Adrenal gland (tissue), 19 donors: ENCODE measurements at places on chromosomes 13 and 19. TPM values are rescaled to one million over a fixed set of nuclear protein-coding genes. Genes with fewer than 3 reads are reported as not detected.
A peak's percentile ranks its signal among the peaks of the same experiment; 100 is the strongest.

GRCh38 chr13:65112123-65112522, 2118.0 kb downstream of the PCDH9 start:
- H3K4me1 ChIP-seq = no peaks in the 10 kb centered on the region
- H3K4me3 ChIP-seq = no peak overlapping the region
- H3K27ac ChIP-seq = no peak overlapping the region
- DNase-seq = no peak

GRCh38 chr19:44869733-44870470, 21.2 kb upstream of the TOMM40 start:
- no peak overlapping the region for H3K27ac ChIP-seq
- peaks cover 6% of the 10 kb centered on the region for H3K4me1 ChIP-seq
- DNase-seq = peak; percentile 75
- H3K36me3 ChIP-seq = no peaks in the 10 kb centered on the region

GRCh38 chr19:50777830-50778303, 7.6 kb downstream of the GPR32 start:
- no peak for DNase-seq
- no peak overlapping the region for H3K27ac ChIP-seq
- H3K36me3 ChIP-seq = no peaks in the 10 kb centered on the region

DNA sequence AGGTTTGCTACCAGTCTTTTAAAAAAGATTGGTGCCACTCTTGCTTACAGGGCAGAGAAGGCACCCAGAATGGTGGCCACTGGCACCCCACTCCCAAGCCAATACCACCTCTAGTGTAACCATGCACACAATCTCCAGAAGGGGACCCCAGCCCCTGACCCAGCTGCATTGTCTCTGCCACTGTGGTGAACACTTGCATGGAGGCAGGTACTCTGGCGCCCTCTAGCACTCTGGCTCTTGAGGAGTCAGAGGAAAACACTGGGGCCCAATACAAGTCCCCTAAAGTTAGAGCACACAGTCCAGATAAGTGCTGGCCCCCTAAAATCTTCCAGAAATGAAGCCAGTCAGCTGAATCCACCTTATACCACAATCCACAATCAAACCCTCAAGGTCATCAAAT, 6.0 kb downstream of the ERVV-1 start:
- no peak overlapping the region for H3K27ac ChIP-seq
- no peaks in the 10 kb centered on the region for H3K27me3 ChIP-seq
- H3K36me3 ChIP-seq = no peaks in the 10 kb centered on the region
- H3K4me1 ChIP-seq = no peaks in the 10 kb centered on the region

DNA sequence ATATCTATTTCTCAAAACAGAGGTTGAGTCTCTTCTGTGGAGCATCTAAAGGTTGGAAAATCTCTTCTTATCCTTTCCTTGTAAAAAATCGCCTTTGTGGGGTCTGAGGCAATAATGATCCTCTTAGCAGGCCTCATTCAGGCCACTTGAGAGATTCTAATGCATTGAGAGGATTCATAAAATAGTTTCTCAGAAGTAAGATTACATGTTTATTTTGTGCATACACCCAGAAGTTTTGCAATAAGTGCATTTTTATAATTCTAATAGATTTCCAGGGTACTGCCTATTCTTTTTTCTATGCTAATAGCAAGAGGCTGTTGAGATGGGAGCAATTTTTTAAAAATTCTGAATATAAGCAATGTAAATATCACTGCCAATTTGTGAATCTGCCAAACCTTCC, 342.2 kb upstream of the KLF12 start:
- no peak for DNase-seq
- H3K36me3 ChIP-seq = no peaks in the 10 kb centered on the region
- H3K4me1 ChIP-seq = no peaks in the 10 kb centered on the region
- no peak overlapping the region for H3K4me3 ChIP-seq
- no peaks in the 10 kb centered on the region for H3K27me3 ChIP-seq
- no peak overlapping the region for H3K27ac ChIP-seq

DNA sequence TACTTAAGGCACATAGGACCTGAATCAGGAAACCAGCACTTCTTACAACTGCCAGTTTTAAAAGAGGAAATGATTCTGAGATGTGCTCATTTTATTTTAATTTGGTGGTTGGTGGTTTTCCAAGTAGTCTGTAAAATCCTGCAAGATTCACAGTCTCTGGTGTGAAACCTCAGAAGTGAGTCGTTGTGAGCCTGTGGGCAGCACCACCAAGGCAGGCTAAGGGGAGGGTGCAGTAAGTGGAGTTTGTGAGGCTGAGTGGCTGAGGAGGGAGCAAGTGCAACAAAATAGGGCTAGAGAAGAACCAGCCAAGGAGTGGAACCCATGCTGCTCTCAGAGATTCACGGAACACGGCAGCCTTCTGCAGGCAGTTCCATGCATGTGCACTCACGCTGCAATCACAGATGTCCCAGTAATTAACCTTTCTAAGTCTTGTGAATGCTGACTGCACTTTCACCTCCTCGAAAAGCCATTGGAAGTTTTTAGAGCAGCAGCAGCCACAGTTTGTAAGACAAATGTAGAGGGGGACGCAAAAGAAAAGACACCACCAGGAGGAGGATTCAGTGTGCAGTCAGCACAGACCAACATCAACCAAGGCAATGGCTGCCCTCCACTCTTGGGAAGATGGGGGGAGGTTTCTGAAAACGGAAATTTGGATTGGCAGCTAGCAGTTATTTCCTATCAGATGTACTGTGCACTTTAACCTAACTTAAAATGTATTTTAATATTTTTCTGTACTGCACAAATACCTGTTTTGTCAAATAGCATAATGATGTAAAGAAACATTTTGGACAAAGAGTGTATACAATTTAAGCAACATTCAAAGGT, 44.9 kb downstream of the ESD start:
- no peaks in the 10 kb centered on the region for H3K27me3 ChIP-seq
- no peak overlapping the region for H3K4me3 ChIP-seq
- H3K27ac ChIP-seq = no peak overlapping the region
- no peak for DNase-seq

- no peaks in the 10 kb centered on the region for H3K36me3 ChIP-seq
- H3K27me3 ChIP-seq = no peaks in the 10 kb centered on the region
Observed at GRCh38 chr13:44181931-44182330, 191.7 kb upstream of the SERP2 start.

DNA sequence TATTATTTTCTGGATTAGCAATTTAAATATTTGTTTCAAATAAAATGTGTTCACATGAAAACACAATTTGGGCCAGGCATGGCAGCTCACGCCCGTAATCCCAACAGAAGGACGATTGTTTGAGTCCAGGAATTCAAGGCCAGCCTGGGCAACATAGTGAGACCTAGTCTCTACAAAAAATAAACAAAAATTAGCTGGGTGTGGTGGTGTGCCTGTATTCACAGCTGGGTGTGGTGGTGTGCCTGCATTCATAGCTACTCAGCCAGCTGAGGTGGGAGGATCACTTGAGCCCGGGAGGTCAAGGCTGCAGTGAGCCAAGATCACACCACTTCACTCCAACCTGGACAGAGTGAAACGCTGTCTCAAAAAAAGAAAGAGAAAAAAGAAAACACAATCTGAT, 46.4 kb downstream of the KPNA3 start:
- peaks cover 5% of the 10 kb centered on the region for H3K4me1 ChIP-seq
- no peak for DNase-seq
- no peaks in the 10 kb centered on the region for H3K36me3 ChIP-seq
- no peak overlapping the region for H3K4me3 ChIP-seq
- H3K27ac ChIP-seq = no peak overlapping the region

DNA sequence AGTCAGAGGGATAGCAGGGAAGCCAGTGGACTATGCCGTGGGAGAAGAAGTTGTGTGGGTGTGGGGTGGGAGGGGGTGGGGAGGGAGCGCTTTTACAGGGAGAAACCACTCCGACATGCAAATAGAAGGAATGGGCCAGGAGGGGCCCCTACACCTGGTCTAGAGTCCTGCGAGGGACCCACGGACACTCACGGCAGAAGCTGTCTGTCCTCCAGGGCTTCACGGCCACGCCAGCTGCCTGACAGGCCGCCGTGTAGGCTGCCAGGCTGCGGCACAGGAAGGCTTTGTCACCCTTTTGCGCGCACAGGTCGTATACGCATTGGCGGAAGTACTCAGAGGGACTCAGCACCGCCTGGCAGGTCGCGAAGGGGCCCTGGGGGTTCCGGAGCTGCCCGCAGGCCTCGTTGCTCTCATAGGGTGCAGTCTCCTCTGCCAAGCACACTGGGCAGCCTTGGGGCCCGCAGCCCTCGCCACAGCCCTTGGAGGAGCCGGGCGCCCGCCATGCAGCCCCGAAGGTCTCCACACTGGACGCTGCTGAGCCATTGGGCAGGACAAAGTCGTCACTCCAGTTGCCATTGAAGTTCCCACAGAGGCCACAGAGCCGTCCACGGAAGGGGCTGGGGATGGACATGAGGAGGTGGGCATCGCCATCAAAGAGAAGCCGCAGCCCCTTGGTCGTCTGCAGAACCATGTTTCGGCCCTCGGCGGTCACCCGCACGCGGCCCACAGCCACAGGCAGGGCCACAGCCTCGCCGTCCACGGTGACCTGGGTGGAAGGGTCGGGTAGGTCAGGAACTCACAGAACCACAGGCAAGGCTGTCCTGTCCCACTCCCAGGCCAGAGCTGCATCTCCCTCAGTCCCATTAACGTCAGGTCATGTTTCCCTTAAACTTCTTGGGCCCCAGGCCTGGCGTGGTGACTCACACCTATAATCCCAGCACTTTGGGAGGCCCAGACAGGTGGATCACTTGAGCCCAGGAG, 26.0 kb upstream of the FBL start:
- no peaks in the 10 kb centered on the region for H3K36me3 ChIP-seq
- DNase-seq = no peak
- no peak overlapping the region for H3K27ac ChIP-seq
- no peaks in the 10 kb centered on the region for H3K27me3 ChIP-seq

GRCh38 chr13:109817591-109818535, 31.5 kb upstream of the IRS2 start:
- DNase-seq = no peak
- H3K27ac ChIP-seq = no peak overlapping the region
- no peaks in the 10 kb centered on the region for H3K27me3 ChIP-seq
- no peak overlapping the region for H3K4me3 ChIP-seq

DNA sequence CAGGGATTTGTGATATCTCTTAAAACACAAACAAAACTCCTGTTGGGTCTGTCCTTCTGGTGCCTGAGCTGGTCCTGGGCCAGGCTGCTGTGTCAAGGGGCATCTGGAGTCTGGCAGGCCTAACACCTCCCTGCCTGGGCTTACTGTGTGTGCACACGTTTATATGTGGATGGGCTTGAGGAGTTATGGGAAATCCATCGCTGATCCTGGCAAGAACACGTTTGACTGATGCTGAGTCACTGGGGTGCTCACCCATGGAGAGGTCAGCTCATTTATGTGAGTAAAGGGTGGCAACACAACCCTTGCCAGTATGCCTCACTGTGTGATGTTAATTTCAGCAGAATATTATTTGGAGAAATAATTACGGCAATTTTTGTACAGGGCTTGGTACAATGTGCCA, 44.5 kb upstream of the PCDH8 start:
- no peaks in the 10 kb centered on the region for H3K36me3 ChIP-seq
- no peak overlapping the region for H3K27ac ChIP-seq

DNA sequence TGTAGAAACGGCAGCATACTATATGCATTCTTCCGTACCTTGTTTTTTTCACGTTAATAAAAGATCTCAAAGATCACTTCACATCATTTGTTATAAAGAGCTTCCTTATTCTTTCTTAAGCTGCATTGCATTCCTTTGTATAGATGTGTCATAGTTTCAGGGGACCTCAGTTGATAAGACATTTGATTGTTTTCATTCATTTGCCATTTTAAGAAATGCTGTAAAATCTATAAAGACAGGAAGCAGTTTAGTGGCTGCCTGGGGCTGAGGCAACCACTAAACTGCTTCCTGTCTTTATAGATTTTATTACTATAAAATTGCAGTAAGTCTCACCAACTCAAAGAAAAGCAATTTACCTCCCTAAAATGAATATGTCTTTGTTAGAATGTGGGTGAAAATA, 59.4 kb downstream of the ZDHHC20 start:
- no peak for DNase-seq
- H3K27me3 ChIP-seq = no peaks in the 10 kb centered on the region
- peaks cover 11% of the 10 kb centered on the region for H3K4me1 ChIP-seq
- no peak overlapping the region for H3K4me3 ChIP-seq
- no peak overlapping the region for H3K27ac ChIP-seq
- no peaks in the 10 kb centered on the region for H3K36me3 ChIP-seq

Gene SPACA4
- polyA plus RNA-seq = not detected

DNA sequence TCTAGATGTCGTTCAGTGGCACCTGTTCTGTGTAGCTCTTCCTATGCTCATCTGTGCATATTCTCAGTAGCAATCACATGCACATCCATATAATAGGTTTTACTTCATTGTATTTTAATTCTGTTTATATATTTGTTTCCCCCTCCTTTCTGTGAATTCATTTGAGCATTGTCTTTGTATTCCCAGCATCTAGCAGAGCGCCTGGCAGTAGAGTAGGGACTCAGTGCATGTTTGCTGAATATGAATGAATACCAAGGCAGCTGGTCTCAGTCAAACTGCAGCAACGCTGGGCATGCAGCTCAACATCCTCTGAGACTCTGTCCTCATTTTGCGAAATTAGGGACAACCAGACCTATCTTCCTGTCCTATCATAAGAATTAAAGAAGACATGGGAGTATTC, 330.1 kb downstream of the SPRY2 start:
- no peak overlapping the region for H3K27ac ChIP-seq
- no peak overlapping the region for H3K4me3 ChIP-seq
- no peaks in the 10 kb centered on the region for H3K27me3 ChIP-seq
- H3K4me1 ChIP-seq = no peaks in the 10 kb centered on the region

- H3K36me3 ChIP-seq = no peaks in the 10 kb centered on the region
- no peak overlapping the region for H3K4me3 ChIP-seq
- no peak overlapping the region for H3K27ac ChIP-seq
Observed at GRCh38 chr13:98050041-98050466, 92.8 kb upstream of the FARP1 start.

Gene EBI3
- 1.4 TPM for polyA plus RNA-seq

Gene NLRP9
- polyA plus RNA-seq = not detected

GRCh38 chr13:45108716-45109101, 11.6 kb upstream of the GTF2F2 start:
- DNase-seq = no peak
- no peak overlapping the region for H3K4me3 ChIP-seq
- no peaks in the 10 kb centered on the region for H3K4me1 ChIP-seq
- H3K27me3 ChIP-seq = no peaks in the 10 kb centered on the region

DNA sequence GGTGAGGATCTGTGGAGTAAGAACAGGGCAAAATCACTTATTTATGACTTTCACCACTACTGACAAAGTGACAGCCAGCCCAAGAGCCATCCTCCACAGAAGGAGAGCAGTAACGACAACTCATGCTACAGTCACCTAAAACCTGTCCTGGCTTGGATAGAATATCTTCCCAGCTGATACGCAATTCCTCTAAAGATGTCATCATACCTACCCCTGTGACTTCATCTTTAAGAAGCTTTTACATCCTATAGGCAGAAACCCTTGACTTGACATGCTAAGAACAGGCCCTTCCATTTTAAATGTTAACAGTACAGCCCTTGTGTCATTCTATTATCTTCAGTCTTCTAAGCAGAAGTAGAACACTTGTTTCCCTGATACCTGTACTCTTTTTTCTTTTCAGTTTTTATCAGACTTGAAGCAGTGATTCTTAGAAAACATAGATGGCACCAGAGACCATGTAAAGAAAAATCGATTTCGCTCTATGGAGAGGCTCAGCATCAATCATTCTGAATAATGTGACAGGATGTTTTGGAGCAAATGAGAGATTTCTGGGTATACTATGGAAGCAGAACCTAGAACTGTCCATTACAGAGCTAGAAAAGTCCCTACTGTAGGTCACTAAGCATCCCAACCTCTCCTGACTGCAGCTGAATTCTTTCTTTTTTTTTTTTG, 20.1 kb downstream of the STOML3 start:
- no peaks in the 10 kb centered on the region for H3K4me1 ChIP-seq
- no peaks in the 10 kb centered on the region for H3K27me3 ChIP-seq
- H3K4me3 ChIP-seq = no peak overlapping the region
- H3K36me3 ChIP-seq = no peaks in the 10 kb centered on the region

Gene CGB8
- polyA plus RNA-seq = not detected
